ENCODE measurements at places on chromosomes 7 and 10.

DNA sequence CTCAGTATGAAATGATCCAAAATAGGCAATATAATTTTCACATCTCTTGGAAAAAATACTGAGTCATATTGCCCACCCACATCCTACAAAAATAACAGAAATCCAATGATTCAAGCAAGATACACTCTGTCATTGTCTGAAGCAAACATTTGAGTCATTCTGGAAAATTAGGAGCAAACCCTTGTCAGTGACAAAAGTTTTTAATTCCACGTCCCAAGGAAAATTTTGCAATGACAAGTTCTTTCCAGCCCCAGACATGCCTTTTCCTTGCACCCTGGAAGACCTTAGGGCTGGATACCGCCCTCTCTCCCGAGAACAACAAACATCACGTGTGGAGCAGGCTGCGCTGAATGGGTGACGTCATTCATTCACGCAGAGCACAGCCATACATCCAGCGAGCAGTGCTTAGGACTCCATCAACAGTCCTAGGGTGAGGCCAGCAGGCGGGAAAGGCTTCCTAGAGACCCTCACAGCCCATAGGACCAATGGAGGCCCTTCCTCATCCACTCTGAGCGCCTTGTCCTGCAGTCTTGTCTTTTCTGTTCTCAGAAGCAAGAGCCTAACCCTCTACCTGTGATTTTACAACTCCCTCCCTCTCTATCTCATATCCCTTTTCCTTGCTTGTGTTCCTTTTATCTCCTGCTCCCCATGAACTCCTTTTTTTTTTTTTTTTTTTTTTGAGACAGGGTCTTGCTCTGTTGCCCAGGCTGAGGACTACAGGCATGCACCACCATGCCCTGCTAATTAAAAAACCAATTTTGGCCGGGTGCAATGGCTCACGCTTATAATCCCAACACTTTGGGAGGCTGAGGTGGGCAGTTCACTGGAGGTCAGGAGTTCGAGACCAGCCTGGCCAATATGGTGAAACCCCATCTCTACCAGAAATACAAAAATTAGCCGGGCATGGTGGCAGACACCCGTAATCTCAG lies 23.5 kb upstream of the KDM7A start:
- no peak for DNase-seq

DNA sequence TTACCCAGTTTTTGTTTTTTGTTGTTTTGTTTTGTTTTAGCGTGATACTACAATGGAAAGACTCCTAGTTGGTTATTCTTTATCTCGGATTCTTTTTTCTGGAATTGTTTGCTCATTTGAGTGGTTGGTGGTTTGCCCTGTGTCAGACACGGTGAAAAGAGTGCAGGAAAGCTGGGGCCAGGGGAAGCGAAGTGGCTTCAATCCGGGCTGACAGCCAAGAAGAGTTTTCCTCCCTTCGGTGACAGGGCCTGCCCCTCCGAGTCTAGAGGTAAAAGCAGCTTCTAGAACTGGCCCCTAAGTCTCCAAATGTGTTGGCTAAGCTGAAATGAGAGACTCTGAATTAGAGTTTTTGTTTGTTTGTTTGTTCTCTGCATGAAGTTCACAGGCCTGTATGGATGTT lies 5.7 kb upstream of the AP5Z1 start:
- no peak for DNase-seq

DNA sequence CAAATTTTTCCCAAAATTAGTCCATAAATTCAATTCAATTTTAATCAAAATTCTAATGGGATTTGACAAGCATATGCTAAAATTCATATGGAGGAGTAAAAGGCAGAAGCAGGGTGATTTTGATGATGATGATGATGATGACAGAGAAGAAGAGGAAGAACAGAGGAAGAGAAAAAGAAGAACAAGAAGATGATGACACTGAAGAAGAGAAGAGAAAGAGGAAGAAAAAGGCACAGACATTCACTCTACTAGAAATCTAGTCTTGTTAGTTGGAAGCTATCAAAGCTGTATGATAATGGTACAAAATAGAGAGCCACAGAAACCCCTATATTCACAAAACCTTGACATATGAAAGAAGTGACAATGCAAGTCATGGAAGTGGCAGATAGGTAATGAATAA lies 157.9 kb downstream of the ELMO1 start:
- no peak for DNase-seq

DNA sequence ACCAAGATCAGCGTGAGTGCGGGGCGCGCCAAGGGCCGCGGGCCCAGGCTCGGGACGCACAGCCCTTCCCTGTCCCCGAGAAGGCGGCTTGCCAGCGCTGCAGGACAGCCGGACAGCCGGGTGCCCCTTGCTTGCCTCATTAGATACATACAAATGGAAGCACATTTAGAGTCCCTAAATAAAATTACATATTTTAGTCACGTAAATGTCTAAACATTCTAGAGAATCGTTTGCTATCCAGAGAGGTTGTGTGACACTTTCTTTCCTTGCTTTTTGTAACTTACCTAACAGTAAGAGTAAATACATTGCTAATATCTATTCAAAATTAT lies 4.8 kb downstream of the VSTM2A start:
- DNase-seq = no peak

- no peak for DNase-seq
Measured at GRCh38 chr10:12727832-12728215, 273.7 kb downstream of the CCDC3 start.

DNA sequence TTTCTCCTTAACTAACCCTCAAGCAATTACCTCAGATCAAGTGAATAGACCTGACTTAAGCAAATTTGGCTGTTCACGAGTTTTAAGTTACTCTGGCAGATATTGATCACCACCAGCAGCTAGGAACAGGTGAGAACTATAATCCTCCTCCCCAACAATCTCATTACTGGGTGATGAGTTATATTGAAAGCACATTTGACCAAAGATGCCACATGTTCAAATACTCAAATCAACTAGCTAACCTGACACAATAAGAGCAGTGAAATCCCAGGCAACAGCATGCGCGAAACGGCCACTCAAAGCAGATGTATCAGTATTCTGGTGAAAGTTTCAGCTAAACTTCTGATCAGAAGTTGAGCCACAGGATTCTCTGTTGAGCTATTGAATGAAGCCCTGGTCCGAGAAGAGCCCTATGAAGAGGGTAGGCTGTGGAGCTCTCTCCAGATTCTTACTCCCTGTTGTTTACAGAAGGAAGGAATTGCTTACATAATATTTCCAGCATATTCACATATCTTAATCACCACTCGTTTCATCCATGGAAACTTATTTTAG lies 52.6 kb downstream of the CAV1 start:
- DNase-seq = peak; percentile 12

GRCh38 chr7:37391791-37392672 lies 56.6 kb downstream of the ELMO1 start:
- no peak for DNase-seq

GRCh38 chr7:29479301-29480200 lies 84.1 kb upstream of the PRR15 start:
- DNase-seq = no peak

- DNase-seq = peak; percentile 51
Measured at GRCh38 chr10:7184660-7185366, 226.0 kb downstream of the SFMBT2 start.

DNA sequence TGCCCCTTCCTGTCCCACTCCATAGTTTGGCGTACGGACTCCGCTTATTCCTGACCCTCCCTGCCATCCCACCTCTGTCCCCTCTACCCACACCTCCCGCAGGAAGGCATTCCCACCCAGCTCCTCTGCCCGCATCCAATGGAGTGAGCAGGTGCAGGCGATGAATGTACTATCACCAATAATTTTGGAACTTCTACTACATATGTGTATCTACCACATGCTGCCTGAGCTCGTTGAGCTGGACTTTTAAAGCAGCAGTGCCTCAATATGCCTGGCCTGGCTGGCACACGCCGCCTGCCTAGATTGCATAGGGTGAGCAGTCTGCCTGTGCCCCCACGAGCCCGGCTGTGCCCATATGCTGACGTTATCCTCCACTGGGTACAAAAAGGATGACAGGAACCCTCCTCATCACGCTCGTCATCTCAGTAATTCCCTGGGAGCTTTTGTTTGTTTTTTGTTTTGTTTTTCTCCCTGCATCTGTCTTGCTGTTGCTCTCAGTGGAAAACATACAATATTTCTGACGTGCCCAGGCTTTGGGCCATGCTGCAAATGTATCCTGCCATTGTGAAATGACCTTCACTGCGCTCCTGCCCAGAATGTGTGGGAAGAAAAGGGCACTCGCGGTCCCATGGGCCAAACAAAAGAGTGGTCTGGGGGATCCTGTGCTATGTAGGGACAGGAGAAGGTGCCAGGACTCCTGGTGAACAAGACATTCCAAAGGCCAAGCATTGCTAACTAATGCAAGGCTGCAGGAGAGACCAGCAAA lies 302.8 kb downstream of the PTPRN2 start:
- no peak for DNase-seq

DNA sequence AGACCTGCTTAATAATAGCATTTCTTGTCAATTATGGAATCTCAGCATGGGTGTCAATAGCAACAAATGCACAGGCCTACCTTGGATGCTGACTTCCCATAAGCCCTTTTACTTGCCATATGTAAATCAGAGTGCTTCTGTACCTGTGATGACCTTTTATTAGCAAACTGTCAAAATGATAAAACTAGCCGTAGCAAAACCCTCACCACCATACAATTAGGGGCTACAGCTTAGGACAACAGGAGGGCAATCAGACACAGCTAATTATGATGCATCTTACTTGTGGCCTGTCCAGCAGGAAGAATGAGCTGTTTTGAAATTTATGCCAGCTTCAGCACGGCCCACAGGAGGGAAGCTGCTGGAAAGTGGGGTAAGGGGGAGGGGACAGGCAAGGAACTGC lies 201.6 kb downstream of the TAX1BP1 start:
- no peak for DNase-seq

GRCh38 chr10:63054889-63055611 lies 78.1 kb upstream of the NRBF2 start:
- DNase-seq = no peak
